ENCODE measurements at places on chromosomes 3 and 15.

DNA sequence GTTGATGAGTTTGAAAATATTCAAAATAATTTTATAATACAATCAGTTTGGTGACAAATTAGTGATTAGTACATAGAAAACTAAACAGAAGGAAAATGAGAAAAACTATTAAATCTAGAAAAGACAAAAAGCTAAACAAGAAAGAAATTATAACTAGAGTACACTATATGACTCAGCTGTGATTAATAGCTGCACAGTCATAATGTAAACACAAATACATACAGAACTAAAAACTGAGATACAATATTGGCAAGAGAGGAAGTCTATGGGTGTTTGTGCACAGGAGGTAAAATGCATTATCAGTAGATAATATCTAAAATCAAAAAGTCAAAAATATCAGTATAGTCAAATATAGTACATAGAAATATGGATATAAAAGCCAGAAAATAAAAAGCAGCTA is 80.7 kb upstream of the PCSK6 start:
- no peak for DNase-seq

GRCh38 chr3:168865022-168865551 is 769.4 kb upstream of the GOLIM4 start:
- no peak for DNase-seq

GRCh38 chr3:111603679-111604078 is 8.5 kb upstream of the ZBED2 start:
- no peak for DNase-seq

GRCh38 chr15:92616621-92617548 is 38.7 kb downstream of the FAM174B start:
- DNase-seq: no peak

- no peak for DNase-seq
Observed at GRCh38 chr15:32956006-32956405, 238.2 kb downstream of the GREM1 start.

GRCh38 chr3:29971895-29972294 is 634.5 kb upstream of the TGFBR2 start:
- DNase-seq: no peak

GRCh38 chr15:41377978-41378377 is 24.3 kb downstream of the NDUFAF1 start:
- no peak for DNase-seq

- DNase-seq: no peak
Observed at GRCh38 chr15:64398575-64398974, 10.9 kb downstream of the TRIP4 start.

- DNase-seq: no peak
Observed at GRCh38 chr15:47332481-47332880, 384.8 kb upstream of the SEMA6D start.

DNA sequence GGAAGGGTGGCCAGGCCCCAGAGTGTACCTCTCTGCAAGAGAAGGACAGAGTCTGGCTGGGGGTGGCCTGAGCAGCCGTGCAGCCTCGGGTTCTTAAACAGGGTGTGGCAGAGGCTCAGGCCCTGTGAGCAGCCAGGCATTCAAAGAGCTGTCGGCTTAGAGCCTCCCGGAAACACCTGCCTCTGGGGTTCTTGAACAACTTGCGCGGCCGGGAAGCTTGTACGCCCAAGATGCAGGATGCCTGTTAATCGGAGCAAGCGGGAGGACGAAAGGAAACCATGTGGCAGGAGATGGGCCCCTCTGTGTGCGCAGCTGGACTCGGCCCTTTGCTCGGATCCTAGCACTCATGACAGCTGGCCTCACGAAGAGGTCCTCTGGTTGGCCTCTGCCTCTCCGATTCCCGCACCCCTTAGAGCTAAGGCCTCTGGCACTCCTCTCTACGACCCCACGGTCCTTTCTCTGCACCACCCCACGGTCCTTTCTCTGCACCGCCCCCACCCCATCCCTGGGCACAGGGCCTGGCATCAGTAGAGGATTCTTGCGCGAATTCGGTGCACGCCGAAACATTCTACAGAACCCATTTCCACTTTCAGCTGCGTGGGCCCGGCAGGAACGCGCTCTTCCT is 23.9 kb upstream of the TXNRD3 start:
- DNase-seq: no peak

GRCh38 chr15:74208901-74209559 is 6.4 kb upstream of the STRA6 start:
- DNase-seq: no peak

DNA sequence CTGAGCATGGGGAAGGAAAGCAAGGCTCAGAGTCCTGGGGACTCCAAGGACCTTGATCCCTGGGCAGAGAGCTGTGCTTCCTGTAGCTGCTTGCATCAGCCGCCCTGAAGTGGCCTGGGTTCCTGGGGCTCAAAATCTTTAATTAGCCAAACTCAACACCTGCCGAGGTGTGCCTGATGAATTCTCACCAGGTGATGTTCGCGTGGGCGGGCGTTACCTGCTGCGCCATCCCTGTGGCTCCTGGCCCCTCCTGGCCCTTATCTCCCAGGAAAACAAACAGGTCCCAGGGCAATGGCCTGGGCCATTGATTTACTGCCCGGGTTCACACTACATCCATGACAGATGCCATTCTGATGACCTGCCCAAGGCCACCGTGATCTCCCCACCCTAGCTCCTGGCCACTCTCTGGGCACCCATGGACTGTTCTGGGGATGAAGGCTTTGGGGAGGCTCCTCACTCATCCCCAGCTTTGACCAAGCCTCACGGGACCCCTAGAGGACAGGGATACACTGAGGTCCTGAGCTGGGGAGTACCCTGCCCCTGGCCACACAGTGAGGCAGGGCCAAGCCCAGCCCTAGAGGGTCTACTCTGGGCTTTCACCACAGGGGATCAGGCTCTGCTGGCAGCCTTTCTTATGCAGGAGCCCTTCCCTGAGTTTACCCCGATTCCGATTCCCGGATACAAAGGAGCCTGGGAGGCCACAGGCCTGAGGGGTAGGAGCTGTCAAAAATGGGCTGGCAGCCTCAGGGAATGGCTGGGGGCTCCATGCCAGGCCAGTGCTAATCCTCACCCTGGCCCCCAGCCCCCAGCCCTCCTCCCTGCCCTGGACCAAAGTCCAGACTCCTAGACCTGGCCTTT is 5.7 kb downstream of the SLC38A3 start:
- no peak for DNase-seq

- DNase-seq: no peak
Observed at GRCh38 chr3:6204891-6205290, 656.0 kb upstream of the GRM7 start.

DNA sequence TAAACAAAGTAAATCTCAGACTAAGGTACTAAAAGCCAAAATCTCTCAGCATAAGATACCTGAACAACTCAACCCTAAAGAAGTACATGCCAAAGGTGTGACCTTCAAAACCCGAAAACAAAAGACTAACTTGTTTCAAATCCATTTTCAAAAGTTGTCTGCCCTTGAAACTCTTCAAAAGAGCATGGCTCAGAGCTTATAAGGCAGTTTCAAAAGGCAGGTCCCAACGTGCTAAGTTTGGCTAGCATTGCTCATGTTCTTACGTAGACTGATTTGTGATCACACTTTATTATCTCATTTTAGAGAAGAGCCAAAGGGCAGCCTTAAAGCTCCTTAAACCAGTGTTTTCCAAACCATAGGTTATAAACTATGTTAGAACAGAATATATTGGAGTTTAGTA is 112.2 kb downstream of the FEZF2 start:
- DNase-seq: no peak
